ENCODE measurements at places on chromosomes 16 and 17. TPM values are rescaled to one million over a fixed set of nuclear protein-coding genes. Genes with fewer than 3 reads are reported as not detected.

The VPS4A gene
- polyA plus RNA-seq: 31.7 TPM

The CD300LG gene
- 0.60 TPM for polyA plus RNA-seq

The CDC6 gene
- 8.6 TPM for polyA plus RNA-seq

The KRTAP2-1 gene
- polyA plus RNA-seq: not detected

The KRTAP4-9 gene
- polyA plus RNA-seq: not detected

The SPIRE2 gene
- 34.2 TPM for polyA plus RNA-seq

The CD79B gene
- polyA plus RNA-seq: 112 TPM

The SKAP1 gene
- polyA plus RNA-seq: 1.6 TPM

The MFAP4 gene
- 42.0 TPM for polyA plus RNA-seq

The PYDC1 gene
- polyA plus RNA-seq: not detected

The GGT6 gene
- polyA plus RNA-seq: 94.4 TPM

The FBXO39 gene
- not detected for polyA plus RNA-seq

DNA sequence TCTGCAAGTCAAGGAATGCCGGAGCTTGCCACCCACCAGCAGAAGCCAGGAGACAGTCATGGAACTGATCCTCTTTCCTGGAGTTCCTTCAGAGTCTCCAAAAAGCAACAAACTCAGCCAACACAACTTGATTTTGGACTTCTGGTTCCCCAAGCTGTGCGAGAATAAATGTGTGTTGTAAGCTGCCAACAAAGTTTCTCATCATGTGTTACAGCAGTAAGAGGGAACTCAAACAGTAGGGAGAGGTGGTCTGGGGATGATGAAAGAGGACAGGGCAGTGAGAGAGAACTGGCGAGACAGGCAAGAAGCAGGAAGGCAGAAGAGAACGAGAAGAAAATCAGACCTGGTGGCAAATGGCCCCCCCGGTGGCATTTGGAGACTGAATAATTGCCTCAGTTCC lies 204.9 kb downstream of the MAF start:
- no peaks in the 10 kb centered on the region for H3K4me1 ChIP-seq
- H3K4me3 ChIP-seq: no peak overlapping the region

GRCh38 chr17:8791910-8792270 lies 7.3 kb downstream of the MFSD6L start:
- H3K4me3 ChIP-seq: no peak overlapping the region
- no peaks in the 10 kb centered on the region for H3K4me1 ChIP-seq
- H3K27ac ChIP-seq: no peak overlapping the region
- no peaks in the 10 kb centered on the region for H3K36me3 ChIP-seq
- no peaks in the 10 kb centered on the region for H3K27me3 ChIP-seq

- no peak overlapping the region for H3K27ac ChIP-seq
- no peak for DNase-seq
- peaks cover 53% of the 10 kb centered on the region for H3K4me1 ChIP-seq
- no peaks in the 10 kb centered on the region for H3K27me3 ChIP-seq
- H3K4me3 ChIP-seq: no peak overlapping the region
These were observed 3.7 kb downstream of the STARD3 start for GRCh38 chr17:39640591-39641031.

- no peaks in the 10 kb centered on the region for H3K36me3 ChIP-seq
- H3K4me3 ChIP-seq: no peak overlapping the region
- no peak for DNase-seq
- H3K27me3 ChIP-seq: peaks cover 7% of the 10 kb centered on the region
- no peaks in the 10 kb centered on the region for H3K4me1 ChIP-seq
- H3K27ac ChIP-seq: no peak overlapping the region
These were observed 519.4 kb upstream of the WSB1 start for GRCh38 chr17:26774291-26775218.

DNA sequence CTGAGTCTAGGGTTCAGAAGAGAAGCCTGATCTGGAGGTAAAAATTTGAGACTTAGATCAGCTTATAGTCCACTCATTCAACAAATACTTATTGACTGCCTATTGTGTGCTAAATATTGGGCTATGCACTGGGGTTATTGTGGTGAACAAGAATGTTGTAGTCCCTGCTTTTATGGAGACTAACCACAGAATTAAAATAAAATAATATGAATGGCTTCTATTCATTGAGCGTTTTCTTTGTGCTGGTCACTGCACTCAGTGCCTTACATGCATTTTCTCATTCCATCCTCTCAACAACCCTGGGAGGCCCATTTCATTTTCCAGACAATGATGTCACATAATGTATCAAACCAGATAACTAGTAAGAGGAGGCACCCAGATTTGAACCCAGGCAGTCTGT lies 4.8 kb downstream of the NEK8 start:
- H3K27ac ChIP-seq: no peak overlapping the region
- no peaks in the 10 kb centered on the region for H3K4me1 ChIP-seq
- no peaks in the 10 kb centered on the region for H3K27me3 ChIP-seq
- no peak for DNase-seq
- H3K4me3 ChIP-seq: no peak overlapping the region
- H3K36me3 ChIP-seq: no peaks in the 10 kb centered on the region

DNA sequence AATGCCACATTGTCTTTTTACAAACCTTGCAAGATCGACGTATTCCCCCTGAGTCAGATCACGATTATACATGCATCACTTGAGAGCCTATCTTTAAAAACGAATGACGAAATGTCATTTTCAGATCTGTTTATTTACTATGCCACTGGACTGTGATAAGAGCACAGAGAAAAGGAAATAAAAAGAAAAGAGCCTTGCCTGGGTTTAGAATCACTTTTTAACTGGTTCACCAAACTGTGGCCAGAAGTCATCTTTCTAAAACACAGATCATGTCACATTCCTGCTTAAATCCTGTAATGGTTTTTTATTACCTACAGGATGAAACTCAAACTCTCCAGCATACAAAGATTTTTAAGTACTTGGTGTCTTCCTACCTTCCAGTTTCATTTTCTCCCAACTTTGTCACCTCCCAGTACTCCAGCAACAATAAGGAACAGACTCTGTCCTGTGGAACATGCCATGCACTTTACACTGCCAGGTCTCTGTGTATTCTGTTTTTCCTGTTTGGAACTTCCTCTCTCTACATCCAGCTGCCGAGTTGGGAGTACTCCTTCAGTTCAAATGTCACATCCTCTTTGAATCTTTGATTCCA lies 91.5 kb downstream of the SNX11 start:
- no peaks in the 10 kb centered on the region for H3K4me1 ChIP-seq
- H3K27ac ChIP-seq: no peak overlapping the region
- no peak for DNase-seq
- no peak overlapping the region for H3K4me3 ChIP-seq

DNA sequence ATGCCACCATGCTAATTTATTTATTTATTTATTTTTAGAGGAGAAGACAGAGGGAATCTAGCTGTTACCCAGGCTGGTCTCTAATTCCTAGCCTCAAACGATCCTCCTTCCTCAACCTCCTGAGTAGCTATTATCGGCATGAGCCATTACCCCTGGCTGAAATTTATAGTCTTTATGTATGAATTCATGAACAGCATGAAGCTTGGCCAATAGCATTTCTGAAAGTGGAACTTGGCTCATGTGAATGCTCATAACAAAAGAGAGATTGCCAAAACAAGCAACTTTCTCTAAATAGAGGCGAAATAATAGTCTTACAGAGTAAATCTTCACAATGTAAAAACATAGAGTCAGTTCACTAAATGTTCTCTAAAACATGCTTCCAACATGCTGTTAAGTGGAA lies 30.1 kb upstream of the SMURF2 start:
- H3K27ac ChIP-seq: no peak overlapping the region
- H3K4me3 ChIP-seq: no peak overlapping the region
- DNase-seq: no peak
- H3K36me3 ChIP-seq: no peaks in the 10 kb centered on the region
- no peaks in the 10 kb centered on the region for H3K27me3 ChIP-seq
- H3K4me1 ChIP-seq: no peaks in the 10 kb centered on the region

GRCh38 chr16:728131-728889 lies 1.4 kb downstream of the HAGHL start:
- peaks cover 27% of the 10 kb centered on the region for H3K27me3 ChIP-seq
- peak overlapping the region; percentile 43 for H3K4me3 ChIP-seq
- H3K27ac ChIP-seq: no peak overlapping the region
- H3K4me1 ChIP-seq: peaks cover 33% of the 10 kb centered on the region
- H3K36me3 ChIP-seq: no peaks in the 10 kb centered on the region
- DNase-seq: peak; percentile 83

- H3K27me3 ChIP-seq: no peaks in the 10 kb centered on the region
- H3K4me1 ChIP-seq: no peaks in the 10 kb centered on the region
- no peak for DNase-seq
- H3K4me3 ChIP-seq: no peak overlapping the region
- H3K36me3 ChIP-seq: no peaks in the 10 kb centered on the region
These were observed 33.5 kb upstream of the SCNN1B start for GRCh38 chr16:23268561-23268960.

DNA sequence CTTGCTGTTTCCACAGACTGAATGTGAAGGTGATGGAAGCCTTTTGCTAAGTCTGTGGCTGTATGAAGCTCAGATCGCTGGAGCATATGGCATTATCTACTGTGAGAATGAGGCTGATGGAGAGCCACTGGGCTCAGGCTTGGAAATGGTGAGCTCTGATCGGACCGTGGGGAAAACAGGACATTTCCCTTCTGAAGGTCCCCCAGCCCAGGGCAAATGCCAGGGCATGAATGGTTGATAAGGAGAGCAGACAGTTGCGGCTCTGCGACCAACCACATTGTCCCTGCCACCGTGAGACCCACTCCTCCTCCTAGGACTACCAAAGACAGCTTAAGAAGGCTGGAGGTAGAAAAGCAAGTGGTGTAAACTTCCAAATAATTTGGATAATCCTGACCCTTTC lies 4.7 kb upstream of the CUEDC1 start:
- no peaks in the 10 kb centered on the region for H3K27me3 ChIP-seq
- H3K36me3 ChIP-seq: no peaks in the 10 kb centered on the region
- no peak for DNase-seq
- H3K4me1 ChIP-seq: peaks cover 10% of the 10 kb centered on the region
- H3K27ac ChIP-seq: no peak overlapping the region

DNA sequence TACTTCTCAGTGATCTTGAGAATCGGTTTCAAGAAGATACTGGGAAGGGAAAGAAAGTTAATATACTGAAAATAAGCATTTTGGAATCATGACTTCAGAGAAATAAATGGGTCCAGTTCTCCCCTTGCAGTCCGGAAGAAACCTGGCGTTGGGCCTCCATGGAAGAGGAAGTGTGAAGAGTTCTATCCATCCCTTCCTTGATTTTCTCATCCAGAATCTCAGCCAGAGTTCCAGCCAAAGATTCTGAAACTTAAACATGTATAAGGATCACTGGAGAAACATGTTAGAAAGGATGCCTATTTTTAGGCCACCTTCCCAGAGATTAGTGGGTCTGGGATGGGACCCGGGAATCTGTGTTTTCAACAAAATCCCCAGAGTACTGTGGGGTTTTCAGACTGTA lies 8.7 kb upstream of the GAS7 start:
- H3K27ac ChIP-seq: no peak overlapping the region
- no peaks in the 10 kb centered on the region for H3K36me3 ChIP-seq
- H3K4me3 ChIP-seq: no peak overlapping the region
- no peaks in the 10 kb centered on the region for H3K27me3 ChIP-seq
- DNase-seq: no peak
- H3K4me1 ChIP-seq: no peaks in the 10 kb centered on the region

DNA sequence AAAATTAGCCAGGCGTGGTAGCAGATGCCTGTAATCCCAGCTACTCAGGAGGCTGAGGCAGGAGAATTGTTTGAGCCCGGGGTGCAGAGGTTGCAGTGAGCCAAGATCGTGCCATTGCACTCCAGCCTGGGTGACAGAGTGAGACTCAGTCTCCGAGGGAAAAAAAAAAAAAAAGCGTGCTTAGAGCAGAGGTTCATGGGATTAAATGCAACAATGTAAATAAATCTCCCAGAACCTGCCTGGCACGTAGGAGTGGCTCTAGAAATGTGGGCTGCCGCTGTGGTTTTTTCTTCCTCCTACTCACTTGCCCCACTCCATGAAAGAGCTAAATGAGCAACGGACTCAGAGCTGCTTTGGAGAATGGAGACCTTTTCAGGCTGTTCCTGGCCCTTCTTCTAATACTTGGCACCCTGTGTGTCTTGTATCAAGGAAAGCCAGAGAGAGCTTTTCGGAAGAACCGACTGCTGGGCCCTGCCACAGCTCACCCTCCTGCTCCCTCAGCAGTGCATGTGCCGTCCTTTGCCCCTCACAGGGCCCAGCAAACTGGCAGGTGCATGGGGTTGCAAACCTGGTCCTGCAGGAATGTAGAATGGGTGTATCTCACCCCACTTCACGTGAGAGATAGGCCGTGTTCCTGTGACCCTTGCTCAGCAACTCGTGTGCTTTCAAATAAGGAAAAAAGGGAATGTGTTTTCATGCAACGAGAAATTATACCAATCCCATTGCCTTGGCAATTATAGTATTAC lies 52.0 kb downstream of the LDHD start:
- H3K36me3 ChIP-seq: no peaks in the 10 kb centered on the region
- no peak overlapping the region for H3K4me3 ChIP-seq
- H3K27me3 ChIP-seq: no peaks in the 10 kb centered on the region
- DNase-seq: no peak

GRCh38 chr17:17909078-17909477 lies 63.1 kb downstream of the TOM1L2 start:
- no peak overlapping the region for H3K27ac ChIP-seq
- H3K36me3 ChIP-seq: no peaks in the 10 kb centered on the region
- DNase-seq: no peak
- no peak overlapping the region for H3K4me3 ChIP-seq
- H3K4me1 ChIP-seq: no peaks in the 10 kb centered on the region

GRCh38 chr17:33803686-33804085 lies 451.4 kb upstream of the CCL2 start:
- H3K27ac ChIP-seq: no peak overlapping the region
- no peaks in the 10 kb centered on the region for H3K27me3 ChIP-seq
- no peaks in the 10 kb centered on the region for H3K4me1 ChIP-seq
- H3K4me3 ChIP-seq: no peak overlapping the region
- H3K36me3 ChIP-seq: no peaks in the 10 kb centered on the region

- H3K36me3 ChIP-seq: peaks cover 20% of the 10 kb centered on the region
- DNase-seq: no peak
- H3K27ac ChIP-seq: no peak overlapping the region
These were observed 14.4 kb downstream of the G6PC3 start for GRCh38 chr17:44084921-44085320.

- H3K27ac ChIP-seq: no peak overlapping the region
- no peak for DNase-seq
- no peaks in the 10 kb centered on the region for H3K4me1 ChIP-seq
- no peaks in the 10 kb centered on the region for H3K27me3 ChIP-seq
- no peak overlapping the region for H3K4me3 ChIP-seq
These were observed 11.6 kb downstream of the AQP8 start for GRCh38 chr16:25228372-25228771.

DNA sequence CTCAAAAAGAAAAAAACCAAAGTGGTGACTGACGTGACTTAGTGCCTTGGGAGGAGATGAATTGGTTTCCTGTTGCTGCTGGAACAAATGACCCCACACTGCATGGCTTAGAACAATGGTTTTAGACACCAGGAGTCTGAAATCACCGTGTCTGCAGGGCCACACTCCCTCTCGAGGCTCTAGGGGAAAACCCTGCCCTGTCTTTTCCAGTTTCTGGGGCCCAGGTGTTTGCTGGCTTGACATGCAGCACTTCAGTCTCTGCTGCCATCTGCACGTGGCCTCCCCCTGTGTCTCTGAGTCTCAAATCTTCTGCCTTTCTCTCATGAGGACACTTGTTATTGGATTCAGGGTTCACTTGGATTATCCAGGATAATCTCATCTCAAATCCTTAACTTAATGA lies 323.8 kb upstream of the TNRC6C start:
- H3K36me3 ChIP-seq: no peaks in the 10 kb centered on the region
- DNase-seq: no peak
- H3K27me3 ChIP-seq: no peaks in the 10 kb centered on the region
- no peak overlapping the region for H3K27ac ChIP-seq
- no peak overlapping the region for H3K4me3 ChIP-seq

Data from sigmoid colon (tissue), 7 donors.